Posterior vena cava (tissue), 2 donors: ENCODE measurements at places on chromosomes 16 and 17. TPM values are rescaled to one million over a fixed set of nuclear protein-coding genes. Genes with fewer than 3 reads are reported as not detected.

GRCh38 chr17:32335687-32336086 is 6.3 kb downstream of the C17orf75 start:
- DNase-seq, result no peak

The SLC5A11 gene
- total RNA-seq, result not detected

DNA sequence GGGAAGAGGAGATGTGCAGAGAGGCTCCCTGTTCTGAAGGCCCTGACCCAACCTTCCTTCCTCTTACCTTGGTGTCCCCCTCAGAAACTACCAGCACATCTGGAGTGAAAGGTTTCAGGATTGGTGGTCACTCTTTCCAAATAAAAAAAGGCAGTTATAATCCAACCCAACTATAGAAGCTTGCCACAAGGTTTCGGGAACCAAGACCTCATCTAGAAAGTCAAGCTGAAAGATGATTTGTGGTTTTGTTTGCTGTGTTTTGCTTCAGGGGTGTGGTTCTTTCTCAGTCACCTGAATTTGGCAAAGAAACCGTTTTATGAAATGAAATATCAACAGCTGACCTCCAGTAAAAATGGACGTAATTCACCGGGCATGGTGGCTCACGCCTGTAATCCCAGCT is 19.3 kb downstream of the SHMT1 start:
- DNase-seq, result no peak

- DNase-seq, result no peak
Observed at GRCh38 chr17:78154903-78155811, 9.0 kb downstream of the C17orf99 start.

The SNRNP25 gene
- total RNA-seq, result 11.2 TPM
